ENCODE measurements at places on chromosomes 3 and 15.

DNA sequence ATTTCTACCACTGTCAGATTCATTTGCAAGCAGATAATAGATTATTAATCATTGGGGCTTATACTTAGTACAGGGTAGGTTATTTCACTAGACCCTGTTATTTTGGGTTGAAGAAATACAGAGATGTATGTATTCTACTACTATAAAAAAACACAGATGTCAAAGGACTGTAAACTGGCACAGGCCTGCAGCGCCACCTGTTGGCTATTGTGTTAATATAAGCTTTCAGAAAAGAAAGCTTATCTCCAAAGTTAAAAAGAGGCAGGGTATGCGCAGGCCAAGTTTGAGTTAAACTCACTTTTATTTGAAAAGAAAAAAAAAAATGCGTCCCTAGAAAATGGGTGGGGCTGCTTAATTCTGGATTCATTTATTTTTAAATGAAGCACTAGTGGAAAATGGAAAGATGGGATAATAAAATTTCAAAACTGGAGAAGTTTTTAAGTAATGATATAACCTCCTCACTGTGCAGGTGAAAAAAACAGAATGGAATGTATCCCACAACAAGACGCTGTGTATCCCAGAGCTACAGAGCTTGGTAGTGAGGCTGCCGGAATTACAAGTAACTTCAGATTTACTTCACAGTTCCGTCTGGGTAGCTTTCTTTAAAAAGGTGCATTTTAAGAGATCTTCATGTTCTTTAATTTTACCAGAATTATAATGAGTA lies 407.2 kb upstream of the TGFBR2 start:
- peak; percentile 61 for DNase-seq

GRCh38 chr15:38930851-38931572 lies 366.4 kb upstream of the RASGRP1 start:
- DNase-seq, result no peak

DNA sequence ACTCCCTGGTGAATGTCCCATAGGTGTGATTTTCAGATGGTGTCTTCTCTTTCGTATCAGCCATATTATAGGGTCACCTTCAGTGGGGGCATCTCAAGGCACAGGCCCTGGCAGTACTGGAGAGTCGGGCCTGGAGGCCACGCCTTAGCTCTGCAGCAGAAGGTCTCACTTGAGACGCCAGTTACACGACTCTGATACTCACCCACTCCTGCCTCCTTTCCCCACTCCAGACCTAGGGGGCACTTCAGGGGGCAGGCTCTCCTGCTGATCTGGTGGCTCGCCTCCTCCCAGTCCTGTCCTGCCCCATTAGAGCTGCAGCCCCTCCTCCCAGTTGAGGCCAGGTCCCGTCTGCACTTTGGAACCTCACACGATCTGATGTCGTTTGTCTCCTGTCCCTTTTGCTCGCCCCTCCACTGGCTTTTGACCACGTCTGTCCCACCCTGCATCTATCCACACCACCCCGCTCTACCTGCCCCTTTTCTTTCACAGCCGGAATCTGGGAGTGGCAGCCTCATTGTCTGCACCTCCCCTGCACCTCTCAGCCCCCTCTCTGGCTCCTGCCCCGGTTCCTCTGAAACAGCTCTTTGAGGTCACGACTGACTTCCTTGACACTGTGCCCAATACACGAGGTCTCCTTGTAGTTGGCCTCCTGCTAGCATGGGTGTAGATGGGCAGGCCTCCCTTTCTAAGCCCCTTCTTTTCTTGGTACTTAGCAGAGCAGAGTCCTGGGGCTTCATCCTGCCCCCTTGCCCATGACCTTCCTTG lies 181.9 kb downstream of the NSMCE3 start:
- DNase-seq, result no peak

DNA sequence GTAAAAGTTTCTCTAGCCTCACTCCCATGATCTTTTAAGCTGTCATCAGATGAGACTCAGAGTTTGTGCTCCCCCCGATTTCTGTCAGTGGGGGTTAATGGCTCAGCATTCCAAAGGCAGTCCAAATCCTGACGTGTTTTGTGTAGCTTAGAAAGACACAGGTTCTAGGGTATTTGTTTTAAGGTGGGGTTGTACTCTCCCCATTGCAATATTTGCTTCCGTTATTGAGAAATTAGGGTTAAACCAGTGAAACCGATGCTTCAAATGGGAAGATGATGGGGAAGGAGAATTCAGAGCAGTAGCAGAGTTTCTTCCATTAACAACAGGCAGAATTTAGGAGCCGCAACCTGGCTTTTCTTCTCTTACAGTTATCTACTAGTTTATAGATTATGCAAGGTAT lies 3.4 kb downstream of the PIGB start:
- DNase-seq, result no peak

DNA sequence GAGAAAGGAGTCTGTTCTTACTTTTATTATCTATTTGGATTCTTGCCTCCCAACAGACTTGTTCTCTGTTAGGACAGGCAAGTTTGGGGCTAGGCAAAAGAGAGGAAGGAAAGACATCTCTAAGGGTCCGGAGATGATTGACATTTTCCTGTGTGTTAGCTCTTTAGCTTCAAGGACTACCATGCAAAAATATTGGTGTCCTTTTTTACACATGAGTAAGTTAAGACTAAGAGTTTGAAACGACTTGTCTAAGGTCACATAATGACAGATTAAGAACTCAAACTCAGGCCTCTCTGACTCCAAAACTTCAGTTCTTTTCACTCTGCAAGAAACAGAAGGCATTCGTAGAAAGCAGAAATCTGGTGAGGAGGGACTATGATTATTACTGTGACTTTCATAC lies 5.9 kb downstream of the LMCD1 start:
- no peak for DNase-seq

DNA sequence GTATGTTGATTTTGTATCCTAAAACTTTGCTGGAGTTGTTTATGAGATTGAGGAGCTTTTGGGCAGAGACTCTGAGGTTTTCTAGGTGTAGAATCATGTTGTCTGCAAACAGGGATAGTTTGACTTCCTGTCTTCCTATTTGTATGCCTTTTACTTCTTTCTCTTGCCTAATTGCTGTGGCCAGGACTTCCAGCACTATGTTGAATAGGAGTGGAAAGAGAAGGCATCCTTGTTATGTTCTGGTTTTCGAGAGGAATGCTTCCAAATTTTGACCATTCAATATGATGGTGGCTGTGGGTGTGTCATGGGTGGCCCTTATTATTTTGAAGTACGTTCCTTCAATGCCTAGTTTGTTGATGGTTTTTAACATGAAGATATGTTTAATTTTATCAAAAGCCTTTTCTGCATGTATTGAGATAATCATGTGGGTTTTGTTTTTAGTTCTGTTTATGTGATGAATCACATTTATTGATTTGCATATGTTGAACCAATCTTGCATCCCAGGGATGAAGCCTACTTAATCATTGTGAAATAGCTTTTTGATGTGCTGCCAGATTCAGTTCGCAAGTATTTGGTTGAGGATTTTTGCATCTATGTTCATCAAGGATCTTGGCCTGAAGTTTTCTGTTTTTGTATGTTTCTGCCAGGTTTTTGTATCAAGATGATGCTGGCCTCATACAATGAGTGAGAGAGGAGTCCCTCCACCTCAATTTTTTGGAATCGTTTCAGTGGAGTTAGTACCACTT lies 188.1 kb downstream of the MINAR1 start:
- DNase-seq, result no peak

DNA sequence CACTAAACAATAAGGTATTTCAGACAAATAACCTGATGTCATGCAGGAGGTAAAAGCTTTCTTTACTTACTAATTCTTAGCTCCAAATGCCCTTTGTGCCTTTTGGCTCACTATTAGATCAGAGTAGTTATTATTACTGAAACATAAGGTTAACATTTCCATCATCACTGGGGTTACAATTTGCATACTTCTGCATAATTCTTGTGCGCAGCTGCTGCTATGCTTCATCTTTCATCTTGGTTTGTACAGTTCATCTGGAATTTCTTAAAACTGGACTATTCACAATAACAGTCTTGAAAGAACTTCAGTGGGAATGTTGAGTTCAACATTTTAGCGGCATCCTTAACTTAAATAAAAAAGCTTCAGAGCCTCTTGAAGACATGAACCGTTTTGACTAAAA lies 383.2 kb upstream of the ADAMTS9 start:
- DNase-seq, result no peak

DNA sequence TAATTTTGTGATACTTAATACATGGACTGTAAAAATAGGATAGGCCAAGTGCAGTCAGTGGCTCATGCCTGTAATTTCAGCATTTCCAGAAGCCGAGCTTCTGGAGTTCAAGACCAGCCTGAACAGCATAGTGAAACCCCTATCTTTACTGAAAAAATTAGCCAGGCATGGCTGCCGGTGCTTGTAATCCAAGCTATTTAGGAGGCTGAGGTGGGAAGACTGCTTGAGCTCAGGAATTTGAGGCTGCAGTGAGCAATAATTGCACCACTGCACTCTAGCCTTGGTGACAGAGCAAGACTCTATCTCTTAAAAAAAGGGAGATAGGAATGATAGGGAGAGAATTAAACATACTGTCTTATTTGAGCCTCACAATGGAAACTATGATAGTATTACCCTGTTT lies 51.0 kb downstream of the GMPS start:
- DNase-seq, result no peak

- no peak for DNase-seq
Observed at GRCh38 chr3:7917443-7918151, 584.0 kb upstream of the LMCD1 start.

DNA sequence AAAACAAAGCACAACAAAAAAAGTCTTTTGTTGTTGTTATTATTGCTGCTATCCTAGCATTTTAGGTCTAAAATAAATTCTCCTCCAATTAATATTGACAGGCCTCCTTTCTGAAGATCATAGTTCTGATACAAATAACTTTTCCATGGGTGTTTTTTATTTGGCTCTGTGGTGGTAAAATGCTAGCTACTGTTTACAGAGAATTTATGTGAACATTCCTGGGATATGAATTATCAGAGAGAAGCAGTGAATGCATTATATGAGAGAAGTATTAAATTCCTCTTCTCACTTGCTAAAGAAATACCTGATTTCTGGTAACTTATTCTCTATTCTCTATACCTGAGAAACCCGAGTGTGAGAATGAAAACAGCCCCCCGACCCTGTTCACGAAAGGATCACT lies 57.5 kb upstream of the TMCO5A start:
- DNase-seq, result no peak

DNA sequence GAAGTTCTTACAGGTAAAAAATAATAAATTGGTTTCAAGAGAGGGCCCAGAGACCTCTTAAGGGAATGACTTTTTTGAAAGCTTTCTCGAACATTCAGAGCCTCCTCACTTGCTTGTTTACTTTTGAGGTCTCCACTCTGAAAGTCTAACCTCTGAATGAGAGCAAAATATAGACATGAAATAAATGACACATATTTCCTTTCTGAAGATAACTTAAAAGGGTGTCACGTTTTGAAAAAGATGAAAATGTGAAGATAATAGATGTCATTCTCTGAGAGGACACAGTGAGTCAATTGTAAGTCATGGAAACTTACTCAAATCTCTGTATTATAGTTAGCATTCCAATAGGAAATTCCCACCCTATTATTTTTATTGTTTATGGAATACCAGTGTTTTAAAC lies 44.6 kb downstream of the HACD2 start:
- no peak for DNase-seq

DNA sequence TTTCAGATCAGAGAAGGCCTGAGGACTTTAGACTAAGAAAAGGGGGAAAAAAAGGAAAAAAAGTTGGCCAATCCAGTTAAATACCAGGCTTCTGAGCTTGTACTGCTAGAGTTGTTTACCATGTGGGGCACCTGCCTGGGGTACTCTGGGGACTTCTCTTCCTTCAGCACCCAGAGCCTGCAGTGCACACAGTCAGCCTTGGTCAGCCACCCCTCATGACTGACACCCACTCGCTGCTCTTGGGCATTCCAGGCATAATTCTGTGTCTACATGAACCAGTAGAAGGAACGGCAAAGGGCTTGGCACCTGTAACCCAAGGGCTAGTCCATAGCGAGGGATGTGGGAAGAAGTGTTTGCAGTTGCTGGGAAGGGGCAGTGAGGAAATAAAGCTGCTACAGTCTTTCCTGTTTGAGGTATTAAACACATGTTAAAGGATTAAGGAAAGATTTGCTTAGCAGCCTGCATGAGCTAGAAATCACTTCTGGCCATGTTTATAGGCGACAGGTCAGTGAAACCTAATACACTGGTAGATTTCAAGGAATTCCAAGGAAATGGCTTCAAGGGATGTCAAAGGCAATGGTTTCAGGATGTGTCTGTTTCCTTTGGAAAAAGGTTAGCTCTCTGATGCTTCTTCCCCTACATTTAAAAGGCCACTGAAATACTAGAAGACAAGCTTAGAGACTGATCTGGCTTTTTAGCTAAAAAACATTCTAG lies 232.5 kb downstream of the CHST2 start:
- no peak for DNase-seq

- peak; percentile 16 for DNase-seq
Observed at GRCh38 chr15:84035399-84035766, 200.2 kb upstream of the GOLGA6L4 start.

- DNase-seq, result no peak
Observed at GRCh38 chr3:194929578-194929960, 243.9 kb downstream of the FAM43A start.

- no peak for DNase-seq
Observed at GRCh38 chr3:66017591-66017990, 21.1 kb downstream of the MAGI1 start.

- DNase-seq, result no peak
Observed at GRCh38 chr3:30102356-30102755, 504.0 kb upstream of the TGFBR2 start.

DNA sequence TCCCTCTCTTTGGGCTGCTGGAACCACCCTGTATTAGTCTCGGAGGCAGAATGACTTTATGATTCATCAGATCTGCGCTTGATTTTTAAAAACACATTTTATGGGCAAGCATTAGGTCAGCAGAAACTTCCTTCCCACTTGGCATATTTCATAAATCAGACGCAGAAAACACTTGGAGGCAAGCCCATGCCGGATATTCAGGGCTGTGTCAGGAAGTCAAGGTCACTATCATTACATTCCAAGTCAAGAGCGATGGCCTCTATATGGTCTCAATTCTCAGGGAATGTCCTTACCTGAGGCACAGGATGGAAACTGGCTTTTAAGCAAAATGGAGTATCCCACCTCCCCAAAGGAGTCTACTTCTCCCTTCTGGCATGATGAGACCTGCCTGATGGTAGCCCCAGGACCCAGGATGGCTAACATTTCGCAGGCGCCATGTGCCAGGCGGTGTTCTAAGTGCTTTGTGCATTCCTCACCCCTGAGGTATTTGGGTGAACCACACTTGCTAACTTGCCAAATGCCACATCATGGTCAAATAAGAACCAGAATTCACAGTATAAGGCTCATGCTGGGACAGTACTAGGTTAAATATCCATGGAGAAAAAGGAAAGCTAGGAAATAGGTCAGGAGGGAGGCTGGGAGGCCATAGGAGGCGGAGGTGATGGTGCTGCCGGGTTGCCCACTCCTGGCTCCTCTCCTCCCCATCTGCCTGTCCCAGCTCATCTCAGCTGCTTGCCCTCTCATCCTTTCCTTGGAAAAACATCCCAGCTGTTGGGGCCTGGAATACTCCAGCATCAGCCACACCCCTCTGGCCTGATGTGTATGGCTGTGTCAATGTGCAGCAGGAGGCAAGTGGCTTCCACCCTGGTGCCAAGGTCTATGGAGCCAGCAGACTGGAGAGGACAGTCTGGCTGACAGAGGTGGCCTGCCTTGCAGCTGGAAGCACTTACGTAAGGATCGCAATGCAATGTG lies 18.8 kb downstream of the BCL2L10 start:
- no peak for DNase-seq
